ENCODE measurements at places on chromosomes 16 and 17. TPM values are rescaled to one million over a fixed set of nuclear protein-coding genes. Genes with fewer than 3 reads are reported as not detected.
A peak's percentile ranks its signal among the peaks of the same experiment; 100 is the strongest.

CDH11 gene
- 82.1 TPM for total RNA-seq

CASKIN1 gene
- under 0.01 TPM for total RNA-seq

ACSM2A gene
- total RNA-seq = not detected

NXPH3 gene
- total RNA-seq = not detected

MAP2K6 gene
- total RNA-seq = 0.26 TPM

GRCh38 chr16:46843898-46844642 is 13.1 kb upstream of the C16orf87 start:
- no peak for DNase-seq

GRCh38 chr17:76678330-76678729 is 32.4 kb downstream of the MXRA7 start:
- no peak for DNase-seq

DNA sequence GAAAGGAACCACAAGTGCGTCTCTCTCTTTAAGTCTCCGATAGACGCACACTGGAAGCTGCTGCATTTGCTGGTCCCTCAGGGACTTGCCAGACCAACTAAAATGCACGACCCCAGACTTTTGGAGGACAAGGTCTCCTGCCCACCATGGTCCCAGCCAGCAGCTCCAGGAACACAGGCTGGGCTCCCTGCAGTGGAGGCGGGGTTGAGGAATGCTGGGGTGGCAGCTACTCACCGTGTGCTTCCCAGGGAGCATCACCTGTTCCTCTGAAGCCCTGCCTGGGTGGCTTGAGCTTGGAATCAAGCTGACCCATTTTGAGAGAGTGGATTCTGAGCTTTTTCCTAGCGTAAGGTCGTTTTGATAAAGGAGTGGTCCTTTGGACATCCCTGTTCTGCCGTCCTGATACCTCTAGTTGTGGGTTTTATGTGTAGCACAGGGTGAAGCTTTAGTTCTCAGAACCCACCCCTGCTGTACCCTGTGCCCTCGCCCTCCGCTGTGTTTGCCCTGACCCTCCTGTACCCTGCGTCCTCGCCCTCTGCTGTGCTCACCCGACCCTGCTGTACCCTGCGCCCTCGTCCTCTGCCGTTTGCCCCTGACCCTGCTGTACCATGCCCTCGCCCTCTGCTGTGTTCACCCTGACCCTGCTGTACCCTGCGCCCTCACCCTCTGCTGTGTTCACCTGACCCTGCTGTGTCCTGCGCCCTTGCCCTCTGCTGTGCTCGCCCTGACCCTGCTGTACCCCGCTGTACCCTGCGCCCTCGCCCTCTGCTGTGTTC is 11.0 kb downstream of the ZNF276 start:
- DNase-seq = no peak

DNA sequence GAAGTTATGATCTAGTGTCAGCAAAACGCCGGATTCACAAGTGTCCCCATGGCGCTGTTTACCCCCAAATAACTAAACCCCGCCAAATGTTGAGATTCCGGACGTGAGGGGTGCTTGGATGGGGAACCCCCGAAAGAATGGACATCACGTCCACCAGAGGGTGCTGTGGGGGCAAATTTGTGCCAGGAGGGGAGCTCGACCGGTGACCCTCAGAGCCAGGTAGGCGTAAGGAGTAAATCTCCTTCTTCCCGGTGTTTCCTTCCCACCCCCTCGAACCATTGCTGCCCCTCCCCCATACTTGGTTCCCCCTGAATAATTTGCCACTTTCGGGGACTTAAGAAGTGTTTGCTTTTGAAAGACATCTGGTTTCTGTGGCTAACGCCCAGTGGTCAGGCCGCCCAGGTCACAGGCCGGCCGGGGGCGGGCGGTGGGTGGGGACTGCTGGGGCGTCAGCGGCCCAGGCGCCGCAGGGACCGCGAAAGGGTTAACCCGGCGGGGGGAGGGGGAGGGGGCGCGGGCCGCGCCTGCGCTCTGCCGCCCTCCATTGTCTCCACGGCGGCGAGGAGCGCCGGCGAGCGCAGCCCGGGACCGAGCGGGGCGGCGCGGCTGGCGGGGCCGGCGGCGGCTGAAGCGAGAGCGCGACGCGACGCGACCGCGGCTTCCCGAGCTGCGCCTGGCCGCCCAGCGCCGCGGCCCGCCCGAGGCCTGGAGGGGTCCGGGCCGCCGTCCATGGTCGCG is at the start of gene ZNRF1:
TSS of gene ZNRF1 (plus strand) at position 544 of the 738 bp plus-strand sequence. CDS start 648 bp downstream, outside the sequence.
- peak; percentile 62 for DNase-seq

DNA sequence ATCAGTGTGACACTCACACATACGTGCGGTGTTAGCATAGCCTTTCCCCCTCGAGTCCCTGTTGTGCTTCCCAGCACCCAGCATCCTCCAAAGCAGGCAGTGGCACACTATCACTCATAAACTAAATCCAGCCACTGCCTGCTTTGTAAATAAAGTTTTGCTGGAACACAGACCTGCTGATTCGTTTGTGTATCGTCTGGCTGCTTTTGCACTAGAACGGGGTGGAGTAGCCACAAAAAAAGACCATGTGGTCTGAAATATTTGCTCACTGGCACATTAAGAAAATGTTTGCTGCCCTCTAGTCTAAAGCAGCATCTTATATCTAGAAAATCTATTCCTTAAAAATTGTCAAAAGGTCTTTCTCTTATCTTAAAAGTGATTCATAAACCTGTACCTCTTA is 341.2 kb upstream of the ZFHX3 start:
- DNase-seq = no peak

DNA sequence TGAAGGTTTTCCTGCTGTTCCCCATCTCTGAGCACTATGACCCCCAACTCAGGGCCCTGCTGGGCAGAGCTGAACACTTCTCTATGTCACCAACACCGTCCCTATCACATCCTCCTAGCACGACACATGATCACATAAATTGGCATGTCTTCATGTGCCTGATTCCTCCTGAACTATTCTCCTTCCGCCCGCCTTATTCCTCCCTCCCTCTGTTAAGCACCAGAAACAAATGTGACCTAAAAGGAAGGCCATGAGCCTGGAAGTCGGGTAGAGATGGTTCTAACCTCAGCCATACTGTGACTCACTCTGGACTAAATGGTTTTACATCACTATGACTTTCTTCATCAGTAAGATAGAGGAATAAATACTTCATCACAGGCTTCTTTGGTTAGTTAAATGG is 80.8 kb upstream of the DYNLRB2 start:
- DNase-seq = no peak

DNA sequence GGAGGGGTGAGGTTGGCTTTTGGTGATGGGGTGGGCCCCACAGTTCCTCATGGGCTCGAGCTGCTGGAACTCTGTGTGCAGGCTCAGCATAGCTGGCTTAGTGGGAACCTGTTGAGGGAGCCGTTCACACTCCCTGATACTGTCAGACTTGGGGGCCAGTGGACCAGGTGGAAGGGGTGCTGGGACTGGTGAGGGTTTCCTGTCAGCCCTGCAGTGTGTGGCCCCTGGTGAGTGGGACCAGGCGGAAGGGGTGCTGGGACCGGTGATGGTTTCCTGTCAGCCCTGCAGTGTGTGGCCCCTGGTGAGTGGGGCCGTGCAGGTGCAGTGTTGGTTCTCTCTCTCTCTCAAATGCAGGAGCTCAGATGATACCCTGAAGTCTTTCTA is 45.1 kb upstream of the ZNF750 start:
- DNase-seq = no peak

- no peak for DNase-seq
Observed at GRCh38 chr16:62700426-62701294, 664.4 kb upstream of the CDH8 start.

DNA sequence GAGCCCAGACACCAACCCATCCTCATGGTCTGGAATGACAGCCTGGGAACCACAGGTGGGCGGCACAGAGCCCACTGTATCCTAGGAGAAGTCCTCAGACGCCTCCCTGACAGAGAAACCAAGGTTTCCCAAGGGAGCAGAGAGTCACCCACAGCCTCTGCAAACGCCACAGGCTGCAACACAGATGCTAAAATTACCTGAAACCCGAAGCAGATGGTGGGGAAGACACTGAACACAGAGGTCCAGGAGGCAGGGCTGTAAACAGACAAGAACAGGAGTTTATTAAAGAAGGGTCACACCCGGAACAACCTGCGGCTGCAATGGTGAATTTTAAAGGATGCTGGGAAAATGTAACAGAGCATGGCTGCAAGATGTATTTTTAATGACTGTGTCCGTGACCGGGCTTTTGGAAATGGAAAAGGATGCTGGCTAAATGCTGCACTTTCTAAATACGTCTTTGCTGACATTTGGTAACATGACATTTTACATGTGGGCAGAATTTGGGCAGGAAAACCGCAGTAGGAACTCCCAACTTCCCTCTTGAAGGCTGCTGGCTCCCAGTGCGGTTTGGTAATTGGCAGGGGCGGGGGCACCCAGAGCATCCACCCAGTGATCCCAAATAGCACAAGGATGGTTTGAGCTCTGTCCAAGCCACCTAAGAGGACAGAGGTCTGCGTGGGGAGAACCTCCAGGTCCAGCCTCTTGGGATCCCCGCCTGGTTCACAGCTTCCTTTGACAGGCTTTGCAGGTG is 13.1 kb downstream of the SLC38A8 start:
- DNase-seq = no peak

All from bronchial epithelial cell (primary cell).